Muscle of back (tissue), 13 donors: ENCODE measurements at places on chromosomes 4 and X.

DNA sequence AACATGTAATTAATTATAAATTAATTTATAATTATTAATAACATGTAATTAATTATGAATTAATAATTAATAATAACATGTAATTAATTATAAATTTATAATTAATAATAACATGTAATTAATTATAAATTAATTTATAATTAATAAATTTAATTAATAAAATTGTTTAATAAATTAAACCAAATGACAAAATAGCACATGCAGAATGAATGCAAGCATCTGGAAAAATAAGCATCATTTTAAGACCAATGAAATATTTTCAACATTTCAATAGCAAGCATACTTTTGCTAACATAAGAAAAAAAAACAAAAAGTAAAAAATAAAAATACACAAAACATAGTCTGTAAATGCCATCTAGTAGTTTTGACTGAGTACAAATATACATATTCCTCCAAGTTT lies 21.8 kb downstream of the GYPE start:
- DNase-seq = no peak

DNA sequence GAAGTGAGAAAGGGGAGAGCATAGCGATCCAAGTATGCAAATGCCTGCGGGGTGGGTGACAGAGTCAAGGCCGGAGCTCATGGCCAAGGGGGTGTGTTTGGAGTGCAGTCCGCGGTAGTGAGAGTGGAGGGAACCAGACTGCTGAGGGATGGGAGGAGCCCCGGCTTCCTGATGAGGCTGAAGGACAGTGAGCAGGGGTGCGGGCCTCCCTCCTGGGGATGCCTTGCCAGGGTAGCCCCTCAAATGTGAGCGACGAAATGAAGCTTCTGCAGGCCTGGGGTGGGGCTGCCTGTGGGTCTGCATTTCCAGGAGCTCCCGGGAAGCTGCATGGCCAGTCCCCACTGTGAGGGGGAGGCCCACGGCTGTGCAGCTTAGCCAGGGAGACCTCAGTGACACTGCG lies 45.0 kb downstream of the PSAPL1 start:
- DNase-seq = no peak

- no peak for DNase-seq
Observed at GRCh38 chrX:65874110-65874509, 165.8 kb downstream of the VSIG4 start.

GRCh38 chrX:122196343-122196742 lies 987.7 kb upstream of the GRIA3 start:
- no peak for DNase-seq

- DNase-seq = peak; percentile 91
Observed at GRCh38 chr4:7803992-7804755, 135.5 kb downstream of the AFAP1 start.
